Mucosa of gallbladder (tissue), 1 donor: ENCODE measurements at places on chromosomes 4 and X. TPM values are rescaled to one million over a fixed set of nuclear protein-coding genes. Genes with fewer than 3 reads are reported as not detected.

PLP2 gene
- total RNA-seq: 44.0 TPM

NXF2B gene
- not detected for total RNA-seq

MGAT4D gene
- total RNA-seq: not detected

DNA sequence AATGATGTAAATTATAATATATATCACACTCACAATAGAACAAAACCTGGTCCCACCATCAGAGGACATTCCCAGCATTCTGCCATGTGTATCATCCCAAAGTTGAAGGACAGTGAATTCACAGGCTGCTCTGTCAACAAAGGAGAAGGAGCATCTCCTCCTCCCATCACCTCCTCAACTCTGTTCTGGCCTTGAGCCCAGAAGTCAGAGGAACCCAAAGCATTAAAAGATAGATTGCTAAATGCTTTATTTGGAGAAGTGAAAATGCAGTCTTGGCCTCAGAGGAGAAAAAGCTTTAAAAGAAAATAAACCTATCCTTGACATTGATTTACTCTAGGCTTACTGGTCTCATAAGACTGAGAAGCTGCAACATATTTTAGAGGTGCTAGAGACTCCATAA lies 268.8 kb upstream of the RASGEF1B start:
- DNase-seq: peak; percentile 25

DNA sequence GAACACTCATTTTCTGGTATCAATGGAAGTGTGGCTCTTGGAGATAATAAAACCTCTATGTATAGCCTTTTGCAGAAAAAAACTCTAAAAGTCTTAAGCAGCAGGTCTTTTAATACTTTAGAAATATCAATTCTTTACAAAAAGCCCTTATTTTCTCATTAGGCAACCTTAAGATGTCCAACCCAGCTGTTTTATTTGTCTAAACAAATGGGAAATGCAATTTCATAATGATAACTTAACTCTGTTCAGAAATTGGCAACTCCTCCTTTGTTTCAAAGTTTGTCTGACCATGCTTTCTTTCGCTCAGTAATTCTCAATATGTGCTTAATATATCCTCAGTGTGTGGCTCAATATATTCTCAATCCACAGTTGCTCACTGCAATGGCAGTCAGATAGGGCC lies 196.5 kb upstream of the VEGFC start:
- DNase-seq: no peak

- no peak for DNase-seq
Observed at GRCh38 chr4:74266081-74266480, 42.2 kb upstream of the EPGN start.

DNA sequence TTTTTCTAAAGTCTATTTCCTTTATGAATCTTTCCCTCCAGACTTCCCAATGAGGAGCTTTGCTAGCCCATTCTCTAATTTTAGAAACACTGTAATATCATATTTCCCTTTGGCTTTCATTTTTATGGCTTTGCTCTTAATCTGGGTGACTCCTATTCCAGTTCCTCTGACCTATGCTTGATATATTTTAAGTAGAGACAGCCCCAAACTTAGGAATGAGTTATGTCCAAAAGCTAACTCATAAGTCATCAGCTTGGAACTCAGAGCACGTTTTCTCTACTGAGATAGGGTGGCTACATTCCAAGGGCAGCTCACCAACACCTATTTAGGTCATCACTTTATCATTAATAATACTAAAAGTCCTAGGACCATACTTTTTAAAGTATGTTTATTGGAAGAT lies 77.8 kb downstream of the OR13H1 start:
- DNase-seq: no peak
